ENCODE measurements at places on chromosomes 12 and 14.

DNA sequence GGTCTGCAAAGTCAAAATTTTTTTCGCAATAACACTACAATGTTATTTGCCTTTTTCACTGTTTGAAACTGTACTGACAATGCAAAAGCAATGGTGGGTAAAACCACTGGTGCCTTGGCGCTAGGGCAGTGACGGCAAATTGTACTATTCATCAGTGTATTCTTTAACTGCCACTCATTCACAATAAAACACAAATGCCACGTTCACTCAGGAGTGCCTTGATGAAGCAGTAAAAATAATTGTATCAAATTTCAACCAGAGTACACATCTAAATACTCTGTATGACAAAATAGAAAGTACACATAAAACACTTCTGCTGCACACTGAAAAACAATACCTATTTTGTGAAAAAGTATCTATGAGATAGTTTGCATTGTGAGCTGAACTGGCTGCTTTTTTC is 17.8 kb downstream of the DCAF5 start:
- DNase-seq, result no peak

DNA sequence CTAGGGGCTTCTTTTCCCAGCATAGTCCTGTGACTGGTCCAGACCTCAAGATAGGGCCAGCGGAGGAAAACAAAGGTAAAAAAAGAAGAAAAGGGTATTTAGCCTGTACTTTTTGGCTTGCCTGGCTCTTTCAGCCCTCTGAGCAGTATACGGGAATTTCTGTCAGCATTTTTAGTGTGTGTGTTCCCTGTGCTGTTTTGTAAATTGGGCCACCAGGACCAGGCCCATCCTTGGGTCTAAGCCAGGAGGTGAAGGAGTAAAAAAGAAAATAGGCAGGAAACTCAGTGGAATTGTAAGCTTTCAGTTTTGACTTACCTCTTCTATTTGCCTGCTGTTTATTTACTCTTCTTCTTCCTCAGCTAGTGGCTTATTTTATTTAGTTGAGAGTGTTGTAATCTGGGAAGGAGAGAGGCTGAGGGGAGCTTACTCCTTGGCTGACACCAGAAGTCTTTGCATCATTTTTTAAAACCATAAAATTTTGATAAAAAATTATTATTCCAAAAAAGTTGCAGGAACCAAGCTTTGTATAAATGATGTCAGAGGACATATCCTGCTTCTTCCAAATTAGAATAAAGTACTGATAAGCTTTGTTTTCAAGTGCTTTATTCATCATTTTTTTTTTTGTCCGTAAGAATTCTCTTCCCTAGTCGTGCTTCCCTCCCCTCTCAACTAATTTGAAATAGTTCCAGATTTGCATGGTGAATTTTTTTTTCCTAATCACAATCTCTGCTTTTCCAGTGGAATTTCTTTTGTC is 63.7 kb downstream of the DIP2B start:
- DNase-seq, result no peak

GRCh38 chr12:34400411-34400881 is 378.1 kb downstream of the ALG10 start:
- DNase-seq, result no peak

GRCh38 chr14:61557854-61558253 is 137.5 kb upstream of the HIF1A start:
- no peak for DNase-seq

DNA sequence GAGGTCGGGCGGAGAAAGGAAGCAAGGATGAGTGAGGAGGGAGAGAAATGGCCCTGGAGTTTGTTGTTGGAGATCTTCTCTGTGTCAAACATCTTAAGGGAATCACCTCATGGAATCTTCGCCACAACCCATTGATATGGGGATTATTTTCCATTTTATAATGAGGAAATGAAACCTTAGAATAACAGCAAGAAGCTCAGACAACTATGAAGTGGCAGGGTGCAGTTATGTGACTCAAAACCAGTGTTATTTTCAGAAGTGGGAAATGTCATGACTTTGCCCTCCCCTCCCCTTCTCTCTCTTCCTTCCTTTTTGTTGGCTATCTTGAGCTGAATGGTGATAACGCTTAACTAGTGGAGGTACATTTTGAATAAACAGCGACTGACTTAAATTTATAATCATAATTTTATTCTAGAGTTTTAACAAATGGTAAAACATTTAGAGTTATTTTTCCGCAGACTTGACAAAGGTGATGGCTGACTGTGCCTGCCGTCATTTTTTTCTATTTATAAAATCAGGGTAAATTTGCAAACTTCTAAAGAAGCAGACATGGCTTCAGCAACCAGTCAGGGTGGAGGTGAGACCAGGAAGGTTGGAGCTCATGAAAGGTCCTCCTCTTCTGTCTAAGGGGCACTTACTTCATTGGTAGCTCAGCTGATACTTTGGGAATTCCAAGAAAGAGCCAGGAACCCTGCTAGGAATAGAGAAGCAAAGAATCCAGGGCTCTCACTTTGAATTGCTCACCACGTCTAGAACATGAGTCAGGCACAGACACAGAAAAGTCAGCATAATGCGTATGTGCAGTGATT is 232.4 kb downstream of the RGS6 start:
- no peak for DNase-seq

DNA sequence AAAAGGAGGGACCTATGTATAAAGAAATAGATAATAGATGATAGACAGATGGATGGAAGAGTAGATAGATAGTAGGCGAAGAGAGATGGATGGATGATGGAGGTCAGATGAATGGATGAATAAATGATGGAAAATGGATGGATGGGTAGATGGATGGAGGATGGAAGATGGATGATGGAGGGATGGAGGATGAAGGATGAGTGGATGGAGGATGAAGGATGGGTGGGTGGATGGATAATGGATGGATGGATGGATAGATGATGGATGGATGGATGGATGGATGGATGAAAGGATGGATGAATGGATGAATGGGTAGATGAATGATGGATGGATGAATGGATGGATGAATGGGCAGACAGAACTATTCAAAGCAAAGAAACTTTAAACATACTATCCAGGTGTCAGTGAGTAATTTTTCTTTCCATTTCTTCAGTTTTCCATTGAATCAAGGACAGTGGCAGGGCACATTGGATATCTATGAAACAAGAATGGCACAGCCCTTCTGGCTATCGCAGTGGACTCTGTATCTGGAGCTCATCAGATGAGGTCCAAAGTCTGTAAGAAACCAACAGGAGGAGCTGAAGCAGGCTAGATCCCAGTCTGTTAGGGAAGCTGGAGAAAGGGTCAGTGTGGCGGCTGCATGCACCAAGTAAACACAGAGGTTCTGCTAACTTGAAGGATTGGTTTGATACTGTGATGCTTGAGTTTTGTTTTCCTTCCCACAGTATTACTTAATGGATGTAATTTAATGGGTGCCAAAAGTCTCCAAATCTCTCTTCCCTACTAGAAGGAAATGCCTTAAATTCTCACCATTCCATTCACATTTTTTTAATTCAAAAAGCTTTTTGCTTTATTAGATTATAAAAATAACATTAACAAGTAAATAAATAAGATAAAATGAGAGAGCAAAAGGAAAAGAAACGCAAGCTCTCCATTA is 18.1 kb upstream of the MED13L start:
- DNase-seq, result no peak

- DNase-seq, result no peak
Observed at GRCh38 chr12:114944736-114945135, 260.8 kb upstream of the TBX3 start.

DNA sequence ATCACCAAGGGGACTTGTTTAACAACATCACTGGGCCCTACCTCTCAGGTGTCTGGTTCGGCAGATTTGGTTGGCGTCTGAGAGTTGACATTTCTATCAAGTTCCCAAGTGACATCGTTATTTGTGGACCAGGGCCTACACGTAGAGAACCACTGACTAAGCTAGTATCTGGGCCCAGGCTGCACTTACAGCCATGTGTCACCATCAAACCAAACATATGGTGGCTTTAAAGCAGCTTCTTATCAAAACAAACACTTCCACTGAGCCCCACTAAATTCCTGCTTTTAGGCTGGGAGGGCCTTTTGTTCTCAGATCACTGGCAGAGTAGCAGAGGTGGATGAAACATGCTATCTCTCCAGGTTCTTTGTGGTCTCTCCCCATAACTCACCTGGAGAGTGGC is 220.5 kb downstream of the PELI2 start:
- DNase-seq, result no peak

- no peak for DNase-seq
Observed at GRCh38 chr14:91229005-91229382, 15.5 kb downstream of the GPR68 start.

- no peak for DNase-seq
Observed at GRCh38 chr14:26605602-26606001, 7.8 kb upstream of the NOVA1 start.

DNA sequence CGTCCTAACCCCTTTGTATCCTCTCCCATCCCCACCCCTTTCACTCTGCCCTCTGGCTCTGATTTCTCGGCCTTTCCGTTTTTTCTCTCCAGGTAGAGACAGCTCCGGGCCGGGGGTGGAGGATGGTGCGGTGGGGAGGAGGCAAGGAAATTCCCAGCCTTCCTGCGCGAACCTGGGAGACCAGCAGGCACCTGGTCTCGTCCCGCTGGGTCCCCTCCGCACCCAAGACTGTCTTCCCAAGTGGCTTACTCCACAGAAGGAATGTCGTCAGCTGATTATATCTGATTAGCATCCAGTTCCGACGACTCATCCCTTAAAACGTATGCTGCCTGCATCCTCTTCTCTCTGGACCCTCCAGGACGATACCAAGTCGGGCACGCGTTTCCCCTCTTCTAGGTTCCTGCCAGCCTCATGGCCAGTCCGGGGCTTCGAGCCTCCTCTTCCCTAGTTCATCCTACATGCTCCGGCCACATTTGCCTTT is 42.2 kb upstream of the CAPRIN2 start:
- DNase-seq, result no peak

DNA sequence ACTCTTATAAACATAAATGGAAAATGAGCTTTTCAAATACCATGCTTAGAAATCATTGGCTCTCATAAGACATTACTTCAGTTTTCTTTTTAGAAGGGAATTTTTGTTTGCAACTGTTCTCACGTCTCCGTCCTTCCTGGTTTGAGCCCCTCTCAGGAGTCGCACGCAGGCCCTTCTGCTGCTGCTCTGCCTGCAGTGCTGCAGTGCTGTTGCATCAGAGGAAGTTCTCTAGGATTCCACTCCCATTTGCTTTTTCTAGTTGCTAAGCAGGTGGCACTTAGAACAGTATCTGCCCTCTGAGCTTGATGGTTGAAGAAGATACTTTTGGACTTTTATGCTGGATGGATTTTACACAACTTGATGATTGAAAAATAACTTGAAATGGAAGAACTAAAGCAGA is 70.8 kb downstream of the SCN8A start:
- DNase-seq, result no peak

DNA sequence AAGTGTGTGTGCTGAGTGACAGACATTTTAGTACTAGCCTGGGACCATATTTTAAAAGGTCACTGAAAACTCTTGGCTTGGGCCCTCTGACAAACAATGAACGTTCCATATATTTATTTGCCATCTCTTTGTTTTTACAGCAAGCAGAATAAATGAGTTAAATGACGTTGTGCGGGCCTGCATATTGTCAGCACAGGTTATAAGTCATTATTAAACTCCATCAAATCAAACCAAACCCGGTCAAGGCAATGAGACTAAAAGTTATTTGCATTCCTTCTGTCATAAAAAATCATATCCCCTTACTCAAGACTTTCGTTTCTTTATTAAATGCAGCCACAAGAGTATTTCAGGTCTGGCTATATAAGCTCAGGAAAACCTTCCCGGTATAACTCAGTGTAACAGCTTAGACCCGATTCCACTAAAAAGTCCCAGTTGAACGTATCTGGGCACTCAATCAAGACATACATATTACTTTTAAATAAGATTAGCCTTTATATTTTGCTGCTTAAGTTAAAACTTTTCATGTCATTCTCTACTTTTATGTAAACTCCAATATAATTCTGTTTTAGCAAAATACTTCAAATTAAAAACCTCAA is 84.9 kb downstream of the DICER1 start:
- DNase-seq, result no peak

DNA sequence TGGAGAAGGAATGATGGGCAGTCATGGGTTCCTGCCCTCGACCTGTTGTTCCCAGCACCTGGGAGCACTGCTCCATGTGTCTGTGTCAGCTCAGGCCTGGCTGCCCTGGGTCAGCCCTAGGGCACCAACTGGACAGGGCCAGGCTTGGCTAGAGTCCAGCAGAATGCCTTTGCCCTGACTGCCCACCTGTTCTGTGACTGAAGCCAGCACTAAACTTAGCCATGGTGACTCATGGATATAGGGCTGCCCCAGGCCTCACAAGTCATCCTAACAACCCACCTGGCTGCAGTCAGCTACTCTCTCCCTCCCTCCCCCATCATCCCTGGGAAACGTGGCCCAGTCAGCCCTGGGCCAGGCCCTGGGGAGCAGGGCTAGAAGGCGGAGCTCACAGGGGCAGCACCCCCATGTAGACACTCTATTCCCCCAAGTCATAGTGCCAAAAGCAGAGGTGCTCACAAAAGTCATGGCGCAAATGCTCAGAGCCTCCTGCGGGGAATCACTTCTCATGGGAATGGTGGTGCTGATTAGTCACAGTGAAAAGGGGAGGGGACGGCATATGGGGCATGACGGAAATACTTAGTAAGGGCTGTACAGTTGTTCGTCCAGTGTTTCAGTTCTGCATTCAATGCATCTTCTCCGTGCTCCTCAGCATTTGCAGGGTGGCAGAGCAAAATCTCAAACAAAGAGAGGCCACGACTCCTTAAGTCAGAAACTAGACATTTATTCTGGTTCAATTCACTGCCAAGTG is 52.0 kb upstream of the NTF3 start:
- no peak for DNase-seq

GRCh38 chr14:88618476-88618875 is 55.6 kb downstream of the ZC3H14 start:
- no peak for DNase-seq

DNA sequence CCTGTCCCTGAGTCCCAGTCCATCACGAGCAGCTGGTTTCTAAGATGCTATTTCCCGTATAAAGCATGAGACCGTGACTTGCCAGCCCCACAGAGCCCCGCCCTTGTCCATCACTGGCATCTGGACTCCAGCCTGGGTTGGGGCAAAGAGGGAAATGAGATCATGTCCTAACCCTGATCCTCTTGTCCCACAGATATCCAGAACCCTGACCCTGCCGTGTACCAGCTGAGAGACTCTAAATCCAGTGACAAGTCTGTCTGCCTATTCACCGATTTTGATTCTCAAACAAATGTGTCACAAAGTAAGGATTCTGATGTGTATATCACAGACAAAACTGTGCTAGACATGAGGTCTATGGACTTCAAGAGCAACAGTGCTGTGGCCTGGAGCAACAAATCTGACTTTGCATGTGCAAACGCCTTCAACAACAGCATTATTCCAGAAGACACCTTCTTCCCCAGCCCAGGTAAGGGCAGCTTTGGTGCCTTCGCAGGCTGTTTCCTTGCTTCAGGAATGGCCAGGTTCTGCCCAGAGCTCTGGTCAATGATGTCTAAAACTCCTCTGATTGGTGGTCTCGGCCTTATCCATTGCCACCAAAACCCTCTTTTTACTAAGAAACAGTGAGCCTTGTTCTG is 41.6 kb downstream of the DAD1 start:
- DNase-seq, result no peak

- DNase-seq, result peak; percentile 47
Observed at GRCh38 chr12:107990325-107990724, 138.8 kb upstream of the WSCD2 start.

- DNase-seq, result no peak
Observed at GRCh38 chr12:71306808-71307207, 132.8 kb upstream of the LGR5 start.
